Stimulated activated CD4-positive, alpha-beta T cell treated with anti-CD3 and anti-CD28 coated beads, TNF-alpha, amount 100 ng/mL, for 48 hours (primary cell): ENCODE measurements at places on chromosomes 6 and 20.

- DNase-seq: no peak
Measured at GRCh38 chr20:23136893-23137745, 51.0 kb upstream of the CD93 start.

DNA sequence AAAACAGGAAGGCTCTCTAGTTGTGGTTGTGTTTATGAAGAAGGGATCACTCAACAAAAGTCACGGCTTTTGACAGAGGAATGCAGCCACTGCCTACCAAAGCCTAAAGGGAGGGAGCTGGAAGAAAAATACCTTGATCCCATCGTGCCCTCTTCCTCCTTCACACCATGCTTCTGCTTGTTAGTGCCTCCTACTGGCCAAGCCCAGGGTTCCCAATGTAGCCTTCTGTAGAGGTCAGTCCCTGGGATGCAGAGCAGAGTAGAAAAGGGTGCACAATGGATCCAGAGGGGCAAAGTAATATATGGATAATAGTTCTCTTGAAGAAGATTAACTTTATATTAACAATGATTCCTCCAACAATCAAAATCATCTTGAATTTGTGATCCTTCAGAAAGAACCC lies 293.5 kb upstream of the FERMT1 start:
- DNase-seq: no peak

DNA sequence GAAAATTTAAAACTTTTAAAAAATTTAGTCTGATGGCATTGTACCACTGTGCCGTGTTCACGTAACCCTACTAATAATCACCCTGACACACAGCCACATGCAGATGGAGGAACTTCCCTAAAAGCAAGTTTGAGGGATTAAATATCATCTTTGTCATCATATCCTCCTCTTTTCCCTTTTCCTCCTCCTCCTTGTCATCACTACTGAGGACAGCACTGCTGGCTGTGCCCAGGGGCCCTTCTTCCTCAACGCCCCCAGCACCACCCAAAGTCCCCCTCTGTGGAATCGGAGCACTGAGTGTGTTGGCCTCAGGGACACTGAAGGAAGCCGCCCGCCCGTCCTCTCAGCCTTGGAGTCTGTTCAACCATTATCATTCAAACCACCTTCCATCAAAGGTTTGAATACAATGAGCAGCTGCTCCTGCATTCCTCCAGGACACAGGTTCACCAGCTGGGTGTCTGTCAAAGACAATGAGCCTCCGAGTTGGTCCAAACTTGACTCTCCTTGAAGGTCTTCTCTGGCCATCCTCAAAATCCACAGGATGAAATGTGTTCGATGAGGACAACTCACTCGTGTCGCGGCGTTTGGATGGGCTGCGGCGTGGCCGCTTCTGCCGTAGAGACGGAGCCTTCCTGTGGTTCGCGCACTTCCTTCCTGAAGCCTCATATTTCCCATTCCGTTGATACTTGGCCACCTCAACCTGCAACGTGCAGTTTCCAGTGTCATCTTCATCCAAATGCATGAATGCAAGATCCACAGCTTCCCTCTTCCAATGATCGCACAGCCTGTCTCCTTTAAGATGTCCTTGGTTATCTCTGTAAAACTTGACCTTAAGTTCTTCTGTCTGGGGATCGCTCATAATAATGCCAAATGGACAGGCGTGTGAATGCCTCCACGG lies 23.3 kb downstream of the NQO2 start:
- no peak for DNase-seq

DNA sequence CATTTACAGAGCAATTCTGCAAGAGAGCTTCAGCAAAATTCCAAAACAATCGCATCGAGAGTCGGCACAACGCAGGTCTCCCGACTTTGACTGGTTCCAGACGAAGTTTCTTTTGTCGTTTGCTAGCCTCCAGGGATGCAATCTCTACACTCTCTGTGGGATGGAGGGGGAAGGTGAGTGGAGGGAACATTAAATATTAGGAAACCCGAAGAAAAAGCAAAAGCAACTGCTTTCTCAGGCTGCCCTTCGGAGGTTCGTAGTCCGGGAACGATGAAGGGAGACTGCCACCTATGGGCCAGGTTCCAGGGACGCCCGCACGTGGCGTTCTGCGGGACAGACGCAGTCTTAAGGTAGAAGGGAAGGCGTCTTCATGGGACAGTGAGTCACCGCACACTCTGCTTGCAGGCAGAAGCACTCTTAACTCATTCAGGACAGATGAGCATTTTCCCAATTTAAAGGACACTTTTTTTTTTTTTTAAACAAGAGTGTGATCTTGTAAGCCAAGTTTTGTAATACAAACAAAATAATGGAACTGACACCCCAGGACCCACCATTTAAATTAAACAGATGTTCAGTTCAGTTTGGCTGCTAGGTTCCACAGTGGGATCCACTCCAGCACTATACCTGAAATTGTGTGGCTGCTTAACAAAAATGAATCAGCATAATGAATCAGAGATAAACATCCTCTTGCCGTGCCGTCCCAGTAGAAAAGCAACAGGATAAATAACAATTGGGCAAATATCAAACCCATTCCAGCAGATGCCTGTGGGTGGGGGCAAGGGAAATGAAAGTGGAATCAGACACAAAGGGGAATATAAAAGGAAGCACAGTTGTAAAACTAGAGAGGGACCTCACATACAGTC lies 65.8 kb upstream of the ARMC2 start:
- peak; percentile 70 for DNase-seq

- no peak for DNase-seq
Measured at GRCh38 chr20:8399947-8400346, 267.9 kb downstream of the PLCB1 start.

GRCh38 chr20:1121429-1121828 lies 3.0 kb downstream of the PSMF1 start:
- no peak for DNase-seq

- DNase-seq: no peak
Measured at GRCh38 chr6:39882531-39882899, 51.7 kb downstream of the MOCS1 start.

DNA sequence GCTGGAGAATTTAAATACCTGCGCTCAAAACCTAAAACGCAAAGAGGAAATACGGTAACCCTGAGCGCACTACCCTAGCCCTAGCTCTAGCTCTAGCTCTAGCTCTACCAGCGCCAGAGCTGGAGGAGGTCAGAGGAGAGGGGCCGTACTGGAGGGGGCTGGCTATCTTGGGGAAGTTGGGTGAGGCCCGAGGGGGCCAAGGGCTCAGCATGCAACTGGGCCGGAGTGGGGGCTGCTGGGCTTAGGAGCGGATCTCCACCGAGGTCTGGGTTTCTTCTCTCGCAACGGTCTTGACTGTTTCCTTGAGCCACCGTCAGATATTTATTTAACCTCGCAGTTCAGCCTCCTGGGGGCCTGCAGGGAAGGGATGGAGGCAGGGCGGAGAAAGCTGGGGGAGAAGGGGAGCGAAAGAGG lies 91.0 kb downstream of the NCR2 start:
- no peak for DNase-seq

- DNase-seq: no peak
Measured at GRCh38 chr6:114144887-114145851, 174.2 kb upstream of the HDAC2 start.

DNA sequence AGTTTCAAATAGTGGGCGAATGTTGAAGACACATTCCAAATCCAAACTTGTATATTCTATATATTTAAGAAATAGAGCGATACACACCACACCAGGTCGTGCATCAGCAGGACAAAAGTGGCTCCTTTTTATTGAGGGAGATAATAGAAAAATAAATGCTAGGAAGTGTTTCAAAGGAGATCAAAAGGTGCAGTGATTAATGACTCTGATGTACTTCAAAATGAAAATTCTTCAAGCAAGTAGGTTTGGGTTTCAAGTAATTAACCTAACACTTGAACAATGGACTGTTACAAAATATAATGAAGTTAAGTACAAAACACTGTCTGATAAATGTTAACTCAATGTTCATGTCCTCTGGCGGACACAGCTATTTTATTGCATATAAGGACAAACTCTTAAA lies 185.9 kb downstream of the BTBD9 start:
- DNase-seq: no peak

GRCh38 chr6:149905371-149905910 lies 7.5 kb upstream of the RAET1E start:
- no peak for DNase-seq

DNA sequence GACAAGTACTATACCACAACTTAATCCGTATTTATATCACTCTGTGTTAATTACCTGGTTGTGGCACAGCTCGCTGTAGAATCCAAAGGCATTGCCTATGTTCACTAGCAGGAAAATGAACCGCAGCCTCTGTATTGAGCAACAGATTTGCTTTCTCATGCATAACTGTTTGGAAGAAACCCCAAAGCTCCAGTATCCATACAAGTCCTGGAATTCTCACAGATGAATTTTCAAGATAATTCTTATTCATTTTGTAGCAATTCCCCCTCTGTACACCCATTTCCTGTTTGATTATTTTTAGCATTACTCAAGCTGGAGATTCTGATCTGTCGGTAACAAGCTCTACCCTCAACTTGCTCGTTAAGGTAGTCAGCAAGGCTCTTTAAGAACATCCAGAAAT lies 63.5 kb downstream of the STMND1 start:
- no peak for DNase-seq

GRCh38 chr20:63072991-63073737 lies 66.4 kb upstream of the BHLHE23 start:
- no peak for DNase-seq

- no peak for DNase-seq
Measured at GRCh38 chr6:37149745-37150144, 20.2 kb upstream of the PIM1 start.

DNA sequence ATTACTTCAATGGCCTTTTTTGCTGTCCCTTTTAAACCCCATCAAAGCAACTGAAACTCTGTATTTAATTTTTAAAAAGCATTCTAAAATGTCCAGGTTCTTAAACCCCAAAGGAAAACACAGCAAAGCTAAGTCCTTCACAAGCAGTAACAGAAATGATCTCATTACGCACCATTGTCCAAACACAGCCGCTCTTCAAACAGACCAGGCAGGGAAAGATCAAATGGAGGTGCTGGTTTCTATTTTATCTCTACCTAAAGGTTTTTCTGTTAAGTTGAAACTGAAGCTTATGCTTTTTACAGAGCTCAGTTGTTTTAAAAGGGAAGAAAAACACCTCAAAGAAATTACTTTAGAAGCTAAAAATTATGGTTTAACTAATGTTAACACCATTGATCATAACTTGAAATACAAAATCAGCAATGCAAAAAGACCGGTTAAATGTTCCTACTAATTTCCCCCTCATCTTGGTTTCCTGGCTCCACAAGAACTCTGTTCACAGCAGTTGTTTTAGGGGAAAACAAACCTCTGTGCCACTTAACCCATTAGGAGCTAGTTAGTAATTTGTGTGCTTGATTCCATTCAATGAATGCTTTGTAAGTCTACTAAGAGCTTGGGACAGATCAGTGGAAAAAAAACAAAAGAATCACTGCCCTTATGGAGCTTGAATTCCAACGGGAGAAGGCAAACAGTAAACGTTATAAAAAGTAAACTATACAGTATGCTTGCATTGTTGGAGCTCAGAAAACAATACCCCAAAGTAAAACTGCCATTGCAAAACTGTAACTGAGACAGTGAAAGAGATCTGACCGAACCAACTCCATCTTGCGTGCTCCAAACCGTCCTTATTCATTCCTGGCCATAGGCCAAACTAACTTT lies 87.4 kb downstream of the CD24 start:
- DNase-seq: no peak

GRCh38 chr20:48970681-48971365 lies 49.3 kb downstream of the ARFGEF2 start:
- DNase-seq: no peak

GRCh38 chr6:62371453-62372210 lies 85.6 kb upstream of the KHDRBS2 start:
- DNase-seq: no peak

DNA sequence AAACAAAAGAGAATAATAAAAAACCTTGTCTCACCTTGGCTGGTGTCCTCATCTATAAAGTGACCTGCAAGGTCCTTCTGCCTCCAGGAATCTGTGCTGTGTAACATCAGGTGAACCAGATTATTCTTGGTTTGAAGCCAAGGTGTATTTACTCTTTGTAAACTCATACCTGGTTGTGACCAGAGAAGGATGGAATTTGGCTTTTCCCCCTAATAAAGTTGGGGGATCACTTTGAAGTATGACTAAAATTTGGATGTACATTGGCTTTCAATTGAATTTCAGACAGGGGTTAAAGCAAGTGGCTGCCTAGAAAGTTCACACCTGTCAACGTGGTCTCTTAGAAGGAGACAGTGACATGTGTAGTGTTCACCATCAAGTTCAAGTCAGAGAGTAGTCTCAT lies 100.1 kb downstream of the SCP2D1 start:
- DNase-seq: no peak

DNA sequence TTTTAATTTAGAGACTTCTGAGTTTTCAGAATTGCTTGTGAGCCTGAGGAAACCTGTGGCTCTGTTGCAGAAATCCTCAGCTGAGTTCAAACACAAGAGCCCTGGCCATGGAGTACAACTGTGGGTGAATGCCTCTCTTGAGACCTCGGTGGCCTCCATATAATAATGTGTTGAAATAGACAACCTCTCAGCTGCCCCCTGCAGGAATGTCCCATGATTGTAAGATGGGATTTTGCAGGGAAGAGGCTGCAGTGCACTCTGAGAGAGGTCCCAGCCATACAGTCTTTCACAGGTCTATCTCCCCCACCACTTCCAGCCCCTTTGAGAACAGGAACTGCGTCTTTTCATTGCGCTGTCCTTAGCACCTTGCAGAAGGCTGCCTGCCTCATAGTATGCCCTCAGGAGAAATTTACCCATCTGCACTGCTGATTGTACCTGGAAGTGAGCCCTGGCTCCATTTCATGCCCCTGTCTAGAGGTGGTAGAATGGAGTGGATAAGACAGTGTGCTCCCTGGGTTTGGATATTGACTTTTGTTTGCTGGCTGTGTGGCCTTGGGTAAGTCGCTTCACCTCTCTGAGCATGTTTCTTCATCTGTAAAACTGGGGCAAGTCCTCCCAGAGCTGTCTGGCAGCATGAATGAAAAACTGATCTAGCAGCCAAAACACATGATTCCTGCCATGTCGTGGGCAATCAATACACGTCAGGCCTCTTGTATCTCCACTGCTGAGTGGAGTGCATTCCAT lies 16.8 kb upstream of the CDH22 start:
- DNase-seq: no peak

DNA sequence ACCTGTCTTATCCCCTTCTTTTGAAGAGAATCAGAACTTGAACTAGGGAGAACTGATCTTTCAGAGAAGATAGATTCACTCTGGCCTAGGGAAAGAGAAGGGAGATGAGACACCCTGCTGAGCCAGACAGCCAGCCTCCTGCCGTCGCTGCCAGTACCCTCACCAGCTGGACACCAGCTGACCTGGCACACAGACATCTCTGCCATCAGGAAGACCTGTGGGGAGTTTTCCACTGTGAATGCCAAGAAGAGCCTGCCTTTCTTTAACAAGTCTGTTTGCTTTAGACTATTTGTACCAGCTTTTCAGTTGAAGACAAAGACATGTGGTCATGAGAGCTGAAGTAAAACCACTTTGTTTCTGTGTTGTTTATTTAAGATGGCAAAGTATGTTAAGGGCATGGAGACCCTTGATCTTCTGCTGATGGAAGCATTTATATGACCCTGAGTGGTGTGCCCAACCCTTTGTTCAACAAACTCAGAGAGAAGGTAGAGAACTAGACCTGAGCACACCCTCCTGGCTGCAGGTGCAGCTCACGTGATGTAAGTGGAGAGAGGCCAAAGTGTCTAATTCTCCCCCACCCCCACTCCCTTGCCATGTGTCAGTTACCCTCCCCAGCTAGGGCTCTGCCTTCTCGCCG lies 82.3 kb upstream of the SLC24A3 start:
- no peak for DNase-seq

GRCh38 chr20:10398834-10399369 lies 35.1 kb downstream of the MKKS start:
- DNase-seq: no peak
